ENCODE measurements at places on chromosomes 3 and 15. TPM values are rescaled to one million over a fixed set of nuclear protein-coding genes. Genes with fewer than 3 reads are reported as not detected.

DNA sequence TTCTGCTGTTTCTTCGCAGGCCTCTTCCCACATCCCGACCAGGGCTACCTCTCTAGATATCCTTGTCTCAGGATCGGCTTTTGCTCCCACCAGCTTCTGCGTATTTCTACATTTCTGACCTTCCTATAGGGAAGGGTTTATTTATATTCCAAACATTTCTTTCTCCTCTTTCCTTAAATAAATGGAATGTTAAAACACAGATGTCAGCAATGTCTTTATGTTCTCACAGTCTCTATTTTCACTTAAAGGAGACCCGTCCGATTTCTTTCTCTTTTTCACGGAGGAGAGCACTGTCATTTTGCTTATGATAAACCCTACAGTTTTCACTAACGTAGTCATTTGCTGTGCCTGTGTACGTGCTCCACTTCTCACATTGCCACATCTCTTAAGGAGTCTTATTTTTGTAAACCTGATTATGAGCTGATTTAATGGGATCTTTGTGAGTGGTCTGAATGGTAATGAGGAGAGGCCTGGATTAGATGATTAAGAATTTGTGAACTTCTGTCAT, 630 bp downstream of the KIF15 start:
- DNase-seq, result no peak
- H3K27ac ChIP-seq, result peak overlapping the region; percentile 16

GRCh38 chr3:140630866-140631265, 47.0 kb upstream of the TRIM42 start:
- H3K36me3 ChIP-seq, result no peaks in the 10 kb centered on the region
- H3K27me3 ChIP-seq, result no peaks in the 10 kb centered on the region
- H3K27ac ChIP-seq, result no peak overlapping the region
- no peaks in the 10 kb centered on the region for H3K4me1 ChIP-seq
- no peak for DNase-seq

- peak overlapping the region; percentile 83 for H3K4me3 ChIP-seq
- peaks cover 12% of the 10 kb centered on the region for H3K36me3 ChIP-seq
- peaks cover 5% of the 10 kb centered on the region for H3K27me3 ChIP-seq
These were observed 896 bp upstream of the KLHL25 start for GRCh38 chr15:85795337-85796305.

DNA sequence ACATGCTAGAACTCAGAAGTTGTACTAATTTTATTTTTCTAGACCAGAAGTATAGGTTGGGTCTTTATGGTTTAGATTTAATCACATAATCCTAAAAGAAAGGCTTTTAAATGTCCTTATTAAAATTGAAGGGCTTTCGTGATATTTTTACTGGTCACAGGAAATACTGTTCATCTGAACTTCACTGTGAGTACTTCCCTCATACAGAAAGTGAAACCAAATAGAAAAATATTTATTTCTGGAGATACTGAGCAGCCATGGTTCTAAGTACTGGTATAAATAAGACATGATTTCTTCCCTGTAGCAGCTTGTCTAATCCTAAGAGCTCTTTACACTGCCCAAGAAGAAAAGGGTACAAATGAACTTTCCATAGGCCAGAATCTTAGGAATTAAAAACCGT, 2.0 kb downstream of the SNRK start:
- no peak overlapping the region for H3K27ac ChIP-seq
- DNase-seq, result no peak
- peak overlapping the region; percentile 99 for H3K4me3 ChIP-seq
- peaks cover 21% of the 10 kb centered on the region for H3K36me3 ChIP-seq
- peaks cover 65% of the 10 kb centered on the region for H3K4me1 ChIP-seq
- H3K27me3 ChIP-seq, result peaks cover 7% of the 10 kb centered on the region

- H3K36me3 ChIP-seq, result no peaks in the 10 kb centered on the region
- no peak overlapping the region for H3K4me3 ChIP-seq
- H3K27me3 ChIP-seq, result peaks cover 7% of the 10 kb centered on the region
- DNase-seq, result no peak
- H3K27ac ChIP-seq, result no peak overlapping the region
- peaks cover 3% of the 10 kb centered on the region for H3K4me1 ChIP-seq
These were observed 58.4 kb downstream of the CPNE4 start for GRCh38 chr3:131976448-131976847.

GRCh38 chr3:120428924-120429323, 21.9 kb downstream of the FSTL1 start:
- H3K4me1 ChIP-seq, result peaks cover 32% of the 10 kb centered on the region
- peaks cover 3% of the 10 kb centered on the region for H3K27me3 ChIP-seq
- H3K27ac ChIP-seq, result no peak overlapping the region
- DNase-seq, result no peak

Gene SEMA7A
- total RNA-seq, result 41.4 TPM

Gene ZCWPW2
- total RNA-seq, result 0.80 TPM

Gene SPATA12
- total RNA-seq, result 0.15 TPM
